ENCODE measurements at places on chromosomes 6 and 20. TPM values are rescaled to one million over a fixed set of nuclear protein-coding genes. Genes with fewer than 3 reads are reported as not detected.

DNA sequence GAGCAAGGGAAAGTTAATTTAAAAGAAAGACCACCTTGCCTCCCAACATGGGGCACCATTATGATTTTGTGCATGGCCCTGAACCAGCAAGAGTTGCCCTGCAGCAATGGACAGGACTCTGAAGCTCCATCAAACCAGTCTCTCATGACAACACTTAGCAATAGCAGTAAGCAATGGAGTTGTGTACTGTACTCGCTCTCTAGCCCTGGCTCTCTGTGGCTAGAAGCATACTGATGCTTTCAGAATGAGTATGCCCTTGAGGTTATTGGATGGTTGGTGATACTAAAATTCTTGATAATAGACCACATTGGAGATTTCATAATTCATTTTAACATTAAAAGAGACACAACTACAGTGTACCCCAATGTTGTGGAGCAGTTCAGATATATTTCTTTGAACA is 23.2 kb upstream of the LMBRD1 start:
- DNase-seq: no peak

DNA sequence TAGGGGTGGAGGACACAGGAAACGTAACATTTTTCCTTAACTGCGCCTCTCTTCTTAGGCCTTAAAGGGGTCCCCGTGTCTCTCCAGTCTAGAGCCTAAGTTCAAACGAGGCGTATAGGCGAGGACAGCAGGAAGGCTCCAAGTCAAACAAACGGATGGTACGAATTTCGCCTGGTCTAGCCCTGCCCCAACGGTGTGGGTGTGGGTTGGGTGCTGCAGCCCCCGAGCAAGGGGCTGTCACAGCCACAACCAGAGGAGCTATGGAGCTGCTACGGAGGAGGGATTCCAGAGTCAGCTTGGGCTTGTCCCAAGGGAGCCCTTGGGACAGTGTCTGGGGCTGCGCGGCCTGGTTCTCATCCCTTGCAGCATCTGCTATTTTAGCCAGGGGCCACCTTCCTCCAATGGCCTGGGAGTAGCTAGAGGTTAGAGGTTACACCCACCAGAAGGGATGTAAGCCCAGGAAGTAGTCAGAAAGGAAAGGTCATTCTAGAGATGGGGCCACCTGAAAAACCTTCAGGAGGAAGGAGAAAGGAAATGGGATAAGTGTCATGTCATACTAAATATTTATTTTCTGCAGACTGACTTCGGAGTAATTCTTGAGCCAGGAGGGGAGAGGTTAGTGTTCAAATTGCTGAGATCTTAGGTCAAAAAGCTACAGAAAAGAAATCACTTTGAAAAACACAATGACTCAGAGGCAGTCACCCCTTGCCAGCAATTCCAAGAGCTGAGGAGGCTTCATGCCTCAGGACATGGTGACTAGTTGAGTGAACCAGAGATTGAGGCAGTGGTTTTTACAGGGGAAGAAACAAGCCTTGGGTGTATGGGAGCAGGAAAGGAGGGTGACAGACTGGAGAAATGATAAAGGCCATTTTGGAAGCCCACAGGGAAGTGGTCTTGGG is 21.7 kb downstream of the VPS52 start:
- DNase-seq: no peak

DNA sequence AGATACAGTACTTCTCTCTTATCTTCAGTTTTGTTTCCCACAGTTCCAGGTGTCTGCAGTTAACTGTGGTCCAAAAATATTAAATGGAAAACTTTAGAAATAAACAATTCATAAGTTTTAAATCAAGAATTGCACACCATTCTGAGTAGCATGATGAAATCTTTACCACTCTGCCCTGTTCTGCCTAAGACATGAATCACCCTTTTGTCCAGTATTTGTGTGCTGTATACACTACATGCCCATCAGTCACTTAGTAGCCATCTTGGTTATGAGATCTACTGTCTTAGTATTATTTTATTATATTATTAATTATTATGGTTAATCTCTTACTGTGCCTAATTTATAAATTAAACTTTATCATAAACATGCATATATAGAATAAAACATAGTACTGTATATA is 279.0 kb downstream of the OGFRL1 start:
- DNase-seq: no peak

The SPINT3 gene
- total RNA-seq: not detected

The BICRAL gene
- 23.2 TPM for total RNA-seq

The GABBR1 gene
- total RNA-seq: 38.7 TPM

Measured in stomach (tissue), 19 donors.